Activated naive CD4-positive, alpha-beta T cell treated with Interleukin-2 at 50 U/mL for 16 hours (primary cell): ENCODE measurements at places on chromosomes 2 and 18.

DNA sequence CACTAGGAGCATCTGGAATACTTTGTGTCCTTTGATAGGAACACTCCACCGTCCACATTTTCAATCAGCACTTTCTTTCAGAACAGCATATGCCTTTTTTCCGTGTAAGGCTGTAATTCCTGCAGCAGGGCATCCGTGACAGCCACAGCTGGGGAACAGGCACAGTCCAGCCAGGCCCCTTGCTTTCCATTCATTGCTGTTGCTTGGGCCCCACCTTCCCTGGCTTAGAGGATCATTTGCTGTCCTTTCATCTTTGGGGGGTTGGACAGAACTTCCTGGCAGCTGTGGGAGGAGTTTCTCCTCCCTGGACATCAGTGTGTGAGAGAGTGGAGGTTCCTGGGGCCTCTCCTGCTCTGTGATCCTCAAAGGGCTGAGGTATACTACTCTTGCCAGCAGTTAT is 49.7 kb upstream of the ITM2C start:
- no peak for DNase-seq

- DNase-seq = no peak
These were observed 90.9 kb upstream of the KLF7 start for GRCh38 chr2:207256476-207257207.

DNA sequence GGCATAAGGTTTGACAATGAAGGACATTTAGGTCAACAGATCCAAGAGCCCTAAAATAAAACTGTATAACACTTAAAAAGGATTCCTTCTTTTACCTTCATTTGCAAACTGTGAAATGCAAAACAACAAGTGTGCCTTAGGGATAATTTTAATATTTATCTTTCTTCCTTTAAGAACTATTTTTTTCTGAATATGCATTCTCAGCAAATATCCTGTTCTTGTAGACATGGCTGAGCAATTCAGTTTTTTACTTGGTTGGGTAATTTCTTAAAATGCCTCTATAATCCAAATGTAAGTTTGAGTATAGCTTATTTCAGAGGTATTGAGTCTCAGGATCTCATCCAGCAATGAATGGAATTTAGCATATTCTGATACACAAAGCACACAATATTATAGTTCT is 43.0 kb upstream of the KCNJ3 start:
- DNase-seq = no peak

DNA sequence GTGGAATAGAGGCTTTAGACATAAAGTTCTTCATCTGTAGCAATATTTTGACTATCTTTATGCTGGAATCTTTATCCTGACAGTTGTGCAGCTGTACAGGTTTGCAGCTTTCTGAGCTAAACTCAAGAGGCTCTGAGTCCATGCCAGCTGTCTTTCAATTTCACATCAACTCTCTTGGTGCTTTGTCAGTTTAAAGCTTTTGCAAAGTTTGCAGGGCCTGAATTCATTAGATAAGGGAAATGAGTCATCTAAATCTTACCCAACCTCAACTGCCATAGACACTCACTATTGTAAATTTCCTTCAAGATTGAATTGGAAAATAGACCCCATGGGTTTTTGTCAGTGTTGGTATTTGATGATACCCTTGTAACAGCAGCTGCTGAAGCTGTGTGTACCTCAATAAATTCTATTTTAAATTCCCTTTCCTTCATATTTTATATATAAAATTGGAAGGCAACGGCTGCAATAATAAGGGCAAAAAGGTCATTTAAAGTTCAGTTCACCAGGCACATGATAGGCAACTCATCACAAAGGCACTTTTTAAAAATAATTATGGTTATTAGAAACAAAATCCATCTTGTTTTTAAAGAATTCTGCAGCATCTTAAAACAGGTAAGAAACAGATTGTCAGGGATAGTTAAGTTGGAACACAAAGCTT is 169.9 kb upstream of the SLC39A10 start:
- no peak for DNase-seq

- no peak for DNase-seq
These were observed 2.6 kb upstream of the RNF149 start for GRCh38 chr2:101310834-101311695.

- no peak for DNase-seq
These were observed 56.3 kb downstream of the GREB1L start for GRCh38 chr18:21298351-21298750.

DNA sequence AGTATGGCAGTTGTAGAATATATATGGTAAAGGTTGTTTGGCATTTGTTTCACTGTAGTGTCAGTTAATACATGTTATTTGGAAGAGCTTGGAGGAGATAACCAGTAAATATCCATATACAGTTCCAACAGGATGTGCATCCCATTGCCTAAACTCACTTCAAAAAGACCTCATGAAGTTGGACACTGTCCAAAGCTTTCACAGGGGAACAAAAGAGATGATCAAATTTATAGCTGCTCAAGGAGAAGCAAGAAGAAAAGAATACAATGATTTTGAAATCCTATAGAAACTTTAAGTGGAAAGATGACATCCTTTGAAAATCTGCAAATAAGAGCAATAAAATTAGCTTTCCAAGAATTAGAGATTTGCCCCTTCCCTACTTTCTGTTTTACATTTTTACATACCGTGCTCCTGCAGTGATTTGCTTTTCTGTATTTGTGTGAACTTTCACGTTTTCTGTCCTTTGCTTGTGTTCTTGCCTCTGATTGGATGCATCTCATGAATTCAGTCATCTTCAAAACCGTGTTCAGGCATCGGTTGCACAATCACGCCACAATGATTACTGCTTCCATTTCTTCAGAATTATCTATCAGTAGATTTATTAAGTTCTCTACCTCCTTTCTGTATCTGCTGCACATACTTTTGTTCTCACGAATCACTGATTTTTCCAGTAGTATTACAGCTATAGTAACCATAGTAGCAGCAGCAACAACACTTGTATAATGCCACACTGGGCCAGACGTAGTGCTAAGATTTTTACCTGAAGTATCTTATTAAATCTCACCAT is 83.8 kb downstream of the PARD3B start:
- no peak for DNase-seq

- DNase-seq = no peak
These were observed 13.8 kb upstream of the KCNF1 start for GRCh38 chr2:10897956-10898355.
